ENCODE measurements at places on chromosomes 11 and 22.
A peak's percentile ranks its signal among the peaks of the same experiment; 100 is the strongest.

DNA sequence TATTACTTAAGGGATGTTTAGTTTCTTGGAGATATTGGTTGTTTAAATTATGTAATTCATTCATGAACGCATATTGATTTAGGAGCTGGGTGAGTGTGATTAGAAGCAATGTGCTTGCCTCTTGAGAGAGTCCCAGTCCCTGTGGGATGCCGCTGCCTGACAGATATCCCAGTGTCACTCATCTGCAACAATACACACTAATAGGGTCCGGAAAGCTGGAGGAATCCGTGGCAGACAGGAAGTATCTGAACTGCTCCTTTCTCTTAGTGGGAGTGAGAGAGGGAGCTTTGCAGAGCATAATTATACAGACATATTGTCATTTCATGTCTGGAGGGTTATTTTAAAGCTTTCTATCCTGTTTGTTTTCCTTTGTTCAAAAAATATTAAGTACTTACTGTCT lies 17.4 kb downstream of the AMOTL1 start:
- DNase-seq = no peak

DNA sequence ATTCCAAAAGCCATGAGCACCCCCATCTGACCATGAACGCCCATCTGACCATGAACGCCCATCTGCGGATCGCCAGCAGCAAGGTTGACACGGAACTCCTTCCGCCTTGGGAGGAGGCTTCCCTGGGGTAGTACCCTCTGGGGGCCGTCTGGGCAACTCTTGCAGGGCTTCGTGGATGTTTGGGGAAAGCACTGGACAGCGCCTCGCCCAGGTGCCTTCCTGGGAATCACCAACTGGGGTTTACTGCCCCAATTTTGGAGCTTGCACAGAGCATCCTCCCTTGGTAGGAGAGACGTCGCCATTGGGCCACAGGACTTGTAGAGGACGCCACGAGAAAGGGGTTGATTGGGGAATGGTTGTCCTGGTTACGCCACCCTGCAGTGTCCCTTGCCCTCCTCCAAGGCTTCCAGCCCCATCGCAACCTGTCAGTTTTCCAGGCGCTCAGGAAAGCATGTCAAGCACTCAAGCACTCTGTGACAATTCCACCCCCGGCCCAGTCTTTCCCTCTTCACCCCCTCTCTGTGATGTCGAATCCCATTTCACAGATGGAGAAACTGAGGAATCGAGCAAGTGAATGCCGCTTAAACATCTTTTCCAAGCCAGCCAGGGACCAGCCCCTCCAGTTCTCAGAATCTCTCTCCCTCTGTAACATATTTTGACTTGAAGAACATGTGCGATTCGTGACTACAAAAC lies 914 bp upstream of the PRDM11 start:
- no peak for DNase-seq

GRCh38 chr11:2439820-2440219 lies 4.5 kb downstream of the TRPM5 start:
- no peak for DNase-seq

- peak; percentile 70 for DNase-seq
Measured at GRCh38 chr22:39545386-39546365, 13.1 kb upstream of the RPS19BP1 start.

- no peak for DNase-seq
Measured at GRCh38 chr22:50660306-50660705, 12.3 kb upstream of the SHANK3 start.

DNA sequence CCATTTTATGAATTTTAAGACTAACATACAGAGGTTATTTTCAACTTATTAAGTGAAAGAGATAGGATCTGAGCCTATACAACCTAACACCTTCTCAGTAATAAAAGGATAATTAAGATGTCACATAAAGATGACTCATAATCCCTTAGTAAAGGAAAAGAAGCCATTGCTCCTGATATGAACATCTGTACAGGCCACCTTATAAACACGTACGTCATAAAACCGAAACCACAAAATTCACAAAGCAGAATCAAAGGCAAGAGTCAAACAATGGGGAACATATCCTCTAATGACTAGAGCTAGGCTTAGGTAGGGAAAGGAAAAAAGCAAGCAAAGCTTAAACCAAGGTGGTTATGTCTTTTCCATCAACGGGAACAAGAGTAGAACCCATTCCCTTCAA lies 103.5 kb downstream of the KCNA4 start:
- DNase-seq = no peak
